ENCODE measurements at places on chromosomes 12 and 14. TPM values are rescaled to one million over a fixed set of nuclear protein-coding genes. Genes with fewer than 3 reads are reported as not detected.

- DNase-seq: no peak
Measured at GRCh38 chr12:38456537-38457120, 140.1 kb downstream of the ALG10B start.

Gene NINJ2
- 0.79 TPM for total RNA-seq

- no peak for DNase-seq
Measured at GRCh38 chr14:62123961-62124360, 361.7 kb downstream of the SNAPC1 start.

- DNase-seq: peak; percentile 40
Measured at GRCh38 chr12:30021051-30021833, 237.5 kb upstream of the TMTC1 start.

Gene KRT73
- not detected for total RNA-seq

GRCh38 chr12:38502415-38502814 is 185.8 kb downstream of the ALG10B start:
- DNase-seq: no peak

Gene GOLT1B
- total RNA-seq: 15.0 TPM

Gene RNASE3
- not detected for total RNA-seq

- DNase-seq: no peak
Measured at GRCh38 chr14:105530285-105531087, 4.1 kb downstream of the TMEM121 start.

GRCh38 chr12:53603804-53604203 is 22.4 kb downstream of the ATF7 start:
- no peak for DNase-seq

Gene SSTR1
- total RNA-seq: under 0.01 TPM

- DNase-seq: peak; percentile 40
Measured at GRCh38 chr12:65612440-65612839, 211.8 kb upstream of the HMGA2 start.

Gene P2RX7
- 3.1 TPM for total RNA-seq

Gene ARID2
- 11.5 TPM for total RNA-seq

DNA sequence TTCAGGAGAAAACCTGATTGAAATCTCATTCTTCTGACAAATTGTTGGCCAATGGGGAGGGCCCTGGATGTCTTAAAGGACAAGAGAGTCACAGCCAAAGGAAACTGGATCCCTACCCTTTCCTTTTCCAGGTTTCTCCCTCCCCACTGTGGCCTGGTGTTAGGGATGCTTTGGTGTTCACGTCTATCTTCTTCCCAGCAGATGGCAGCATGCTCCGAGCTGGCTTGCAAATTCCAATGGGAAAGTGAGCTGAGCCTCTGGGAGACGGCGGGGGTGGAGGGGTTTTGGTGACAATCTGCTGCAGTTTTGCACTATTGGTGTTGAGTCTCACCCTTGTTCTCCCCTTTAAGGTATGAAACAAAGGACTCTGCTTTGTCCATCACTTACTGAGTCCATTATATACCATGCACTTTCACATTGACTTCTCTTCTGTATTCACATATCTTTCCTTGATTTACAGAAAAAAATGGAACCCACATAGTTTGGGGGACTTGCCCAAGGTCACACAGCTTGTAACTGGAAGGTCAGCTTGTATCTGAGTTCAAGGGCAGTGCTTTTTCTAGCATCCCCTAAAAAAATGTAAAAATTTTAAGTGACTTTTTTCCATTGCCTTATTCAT is 39.3 kb downstream of the CCDC177 start:
- peak; percentile 59 for DNase-seq

- no peak for DNase-seq
Measured at GRCh38 chr12:127035011-127035879, 1231.7 kb upstream of the TMEM132C start.

Gene RPGRIP1
- total RNA-seq: 0.20 TPM

DNA sequence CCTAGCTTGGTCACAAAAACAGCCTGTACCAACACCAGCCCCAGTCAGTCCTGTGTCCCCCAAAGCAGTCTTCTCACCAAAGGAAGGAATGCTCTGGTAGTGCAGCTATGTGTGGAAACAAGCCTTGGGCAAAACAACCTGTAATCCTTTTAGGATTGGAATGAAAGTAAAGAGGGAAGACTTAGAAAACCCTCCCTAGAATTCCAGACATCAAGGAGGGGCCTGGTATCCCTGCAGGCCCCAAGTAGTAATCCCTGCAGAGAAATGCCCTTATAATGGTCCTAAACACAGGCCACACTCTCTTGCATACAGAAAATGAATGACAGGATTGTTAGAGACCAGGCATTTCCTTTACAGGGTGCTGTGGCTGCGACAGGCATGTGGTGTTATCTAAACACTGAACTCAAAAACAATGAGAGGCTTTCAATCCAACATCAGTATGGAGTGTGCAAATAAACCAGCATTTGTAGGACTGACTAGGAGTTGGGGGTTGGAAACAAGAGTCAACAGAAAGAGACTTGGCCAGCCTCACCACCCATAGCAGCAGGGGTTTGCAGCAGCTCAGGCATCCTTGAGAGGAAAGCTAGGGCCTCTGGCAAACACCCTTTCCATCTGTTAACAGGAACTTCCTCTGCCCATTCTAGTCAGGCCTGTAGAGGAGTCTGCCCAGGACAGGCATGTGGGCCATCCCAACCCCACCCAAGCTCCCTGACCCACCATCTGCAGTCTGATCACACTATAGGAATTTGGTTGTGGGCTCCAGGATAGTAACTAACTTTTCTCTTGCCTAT is 59.1 kb downstream of the DCAF5 start:
- peak; percentile 81 for DNase-seq

Gene GPRC5D
- total RNA-seq: not detected

DNA sequence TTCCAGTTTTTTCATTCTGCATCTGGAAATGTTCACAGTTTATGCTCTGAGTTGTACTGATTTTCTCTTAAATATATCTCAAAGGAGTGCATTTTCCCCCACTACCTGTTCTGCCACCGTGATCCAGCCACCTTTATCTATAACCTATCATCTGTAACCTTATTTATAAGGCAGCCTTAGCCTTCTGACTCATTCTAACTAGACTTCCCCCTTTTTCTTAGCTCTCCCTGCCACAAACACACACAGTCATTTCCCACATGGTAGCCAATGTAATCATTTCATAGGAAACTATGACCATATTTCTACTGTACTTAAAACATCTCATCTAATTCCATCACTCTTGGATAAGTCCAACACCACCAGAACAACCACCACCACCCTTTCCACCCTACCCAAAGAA is 10.8 kb upstream of the GYS2 start:
- peak; percentile 77 for DNase-seq

Gene DCD
- total RNA-seq: not detected

DNA sequence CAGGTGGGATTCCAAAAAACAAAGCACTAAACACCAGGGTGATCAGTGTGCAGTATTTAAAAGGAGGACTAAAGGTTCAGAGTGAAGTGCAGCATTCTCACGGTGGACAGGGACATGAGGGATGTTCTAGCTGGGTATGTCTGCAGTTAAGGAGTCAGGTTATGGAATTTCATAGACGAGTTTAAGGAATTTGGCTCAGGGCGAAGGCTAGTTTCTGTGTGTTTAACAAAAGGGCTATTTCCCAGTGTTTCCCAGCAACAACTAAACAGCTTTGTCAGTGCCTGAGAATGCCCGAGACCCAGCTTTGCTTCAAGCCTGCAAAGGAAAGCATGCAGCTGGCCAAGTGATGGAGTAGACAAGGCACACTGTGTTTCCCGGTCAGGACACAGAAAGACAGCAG is 7.0 kb downstream of the KRT1 start:
- no peak for DNase-seq

Gene PRB2
- total RNA-seq: not detected

DNA sequence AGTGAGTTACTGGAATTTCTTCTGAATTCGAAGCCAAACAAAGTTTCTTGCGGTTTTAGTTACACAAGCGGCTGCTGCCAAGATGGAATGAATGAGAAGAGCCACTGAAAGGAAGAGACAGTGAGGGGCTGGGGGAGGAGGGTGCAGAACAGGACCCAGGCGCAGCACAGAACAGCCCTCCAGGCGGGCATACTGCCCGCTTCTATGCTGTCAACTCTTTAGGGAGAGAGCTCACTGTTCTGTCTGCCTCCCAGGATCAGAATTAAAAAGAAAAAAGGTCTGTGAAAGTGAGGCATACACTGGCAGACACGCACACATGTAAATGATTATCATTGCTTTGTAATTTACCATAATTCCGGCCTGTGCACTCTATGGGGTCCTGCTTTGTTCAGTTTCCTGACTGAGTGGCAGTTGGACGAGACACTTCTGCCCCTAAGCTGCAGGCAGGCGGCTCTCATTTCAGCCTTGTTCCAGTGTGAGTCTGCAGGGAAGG is 231.6 kb downstream of the CACNA1C start:
- DNase-seq: no peak

Gene KRT77
- not detected for total RNA-seq

GRCh38 chr12:111850526-111850925 is 8.5 kb downstream of the MAPKAPK5 start:
- DNase-seq: no peak

- DNase-seq: peak; percentile 41
Measured at GRCh38 chr14:100237735-100238418, 1.1 kb upstream of the YY1 start.

- no peak for DNase-seq
Measured at GRCh38 chr12:89477633-89478279, 46.8 kb downstream of the GALNT4 start.

DNA sequence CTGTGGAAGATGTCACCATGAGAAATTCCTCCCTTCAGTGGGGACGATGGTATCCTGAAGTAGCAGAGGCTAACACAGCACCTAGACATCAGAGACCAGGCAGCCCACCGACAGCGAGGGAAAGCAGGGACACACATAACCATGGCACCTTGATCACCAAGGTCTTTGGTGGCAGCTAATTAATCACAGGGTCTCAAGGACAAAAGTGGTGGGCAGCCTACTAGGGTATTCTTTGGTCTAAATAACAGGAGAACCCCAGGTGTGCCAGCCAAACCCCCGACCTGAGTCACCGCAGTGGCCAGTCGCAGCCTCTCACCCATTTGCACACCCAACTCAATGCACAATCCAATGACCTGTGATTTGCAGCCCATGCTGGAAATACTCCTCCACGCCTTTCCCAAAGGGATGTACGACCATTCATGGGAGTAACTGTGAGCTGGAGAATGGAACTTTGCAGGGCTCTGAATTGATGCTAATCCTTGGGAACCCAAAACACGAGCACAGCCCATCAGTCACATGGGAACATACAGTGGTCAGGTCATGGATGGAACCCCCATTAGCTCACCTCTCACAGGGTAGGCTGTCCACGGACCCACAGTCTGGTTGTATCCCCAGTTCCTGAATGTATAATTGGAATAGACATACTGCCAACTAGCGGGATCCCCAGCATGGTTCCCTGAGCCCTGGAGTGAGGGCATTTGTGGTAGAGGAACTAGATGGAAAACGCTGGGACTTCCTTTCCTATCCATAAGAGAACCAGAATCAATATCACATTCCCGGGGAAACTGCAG is 58.7 kb upstream of the C14orf180 start:
- DNase-seq: no peak

Gene MMP14
- total RNA-seq: 80.2 TPM

DNA sequence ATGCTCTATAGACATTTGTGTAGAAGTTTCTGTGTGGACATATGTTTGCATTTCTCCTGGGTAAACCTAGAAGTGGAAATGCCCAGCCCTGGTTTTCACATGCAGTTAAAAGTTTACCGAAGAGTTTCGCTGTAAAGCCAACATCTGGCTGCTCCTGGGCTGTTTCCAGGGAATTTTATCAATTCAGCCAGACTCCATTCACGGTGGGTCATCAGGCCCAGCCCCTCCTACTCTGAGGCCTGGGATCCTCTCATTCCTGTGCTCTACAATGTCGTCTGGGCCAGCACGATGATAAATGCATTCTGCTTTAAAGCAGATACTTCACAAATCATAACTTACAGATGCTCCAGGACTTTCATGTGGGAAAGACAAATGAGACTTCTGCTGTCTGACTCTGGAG is 7.1 kb downstream of the NUAK1 start:
- DNase-seq: peak; percentile 43

DNA sequence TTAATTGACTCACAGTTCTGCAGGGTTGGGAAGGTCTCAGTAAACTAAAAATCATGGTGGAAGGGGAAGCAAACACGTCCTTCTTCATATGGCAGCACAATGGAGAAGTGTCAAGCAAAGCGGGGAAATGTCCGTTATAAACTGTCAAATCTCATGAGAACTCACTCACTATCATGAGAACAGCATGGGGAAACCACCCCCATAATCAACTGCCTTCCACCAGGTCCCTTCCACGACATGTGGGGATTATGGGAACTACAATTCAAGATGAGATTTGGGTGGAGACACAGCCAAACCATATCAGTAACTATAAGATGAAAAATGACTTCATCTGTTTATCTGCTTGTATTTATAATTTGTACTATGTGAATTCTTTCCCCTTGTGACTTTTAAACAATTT is 577.6 kb upstream of the MDGA2 start:
- DNase-seq: no peak

- DNase-seq: no peak
Measured at GRCh38 chr12:12755923-12756322, 29.5 kb upstream of the APOLD1 start.

GRCh38 chr12:49618576-49618975 is 4.8 kb upstream of the PRPF40B start:
- DNase-seq: no peak

Gene DENND5B
- 7.2 TPM for total RNA-seq

Gene SLC22A17
- 0.22 TPM for total RNA-seq

Gene MANSC1
- total RNA-seq: 5.4 TPM

GRCh38 chr12:31518680-31519227 is 72.2 kb downstream of the DENND5B start:
- peak; percentile 89 for DNase-seq

- peak; percentile 82 for DNase-seq
Measured at GRCh38 chr12:27277846-27278260, 33.8 kb downstream of the STK38L start.

- DNase-seq: no peak
Measured at GRCh38 chr14:25067600-25067999, 17.7 kb upstream of the STXBP6 start.
